ENCODE measurements at places on chromosomes 3 and 15.
A peak's percentile ranks its signal among the peaks of the same experiment; 100 is the strongest.

GRCh38 chr3:157354254-157354653 is 82.4 kb upstream of the PTX3 start:
- DNase-seq: no peak

DNA sequence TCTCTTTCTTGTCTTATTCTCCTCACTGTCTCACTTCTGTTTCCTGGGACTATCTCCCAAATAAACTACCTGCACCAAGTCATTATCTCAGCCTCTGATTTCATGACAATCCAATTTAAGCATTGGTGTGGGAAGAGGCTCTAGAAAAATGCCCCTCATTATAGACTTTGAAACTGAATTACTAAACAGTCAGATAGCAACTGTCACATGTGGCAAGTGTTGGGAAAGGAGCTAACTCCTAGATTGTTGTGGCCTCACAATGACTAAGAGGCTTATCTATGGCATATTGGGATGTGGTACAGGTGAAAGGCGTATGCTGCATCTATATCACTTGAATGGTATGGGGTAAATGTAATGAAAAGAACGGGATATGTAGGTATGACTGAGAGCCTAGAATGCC is 103.5 kb upstream of the CCDC54 start:
- DNase-seq: no peak

DNA sequence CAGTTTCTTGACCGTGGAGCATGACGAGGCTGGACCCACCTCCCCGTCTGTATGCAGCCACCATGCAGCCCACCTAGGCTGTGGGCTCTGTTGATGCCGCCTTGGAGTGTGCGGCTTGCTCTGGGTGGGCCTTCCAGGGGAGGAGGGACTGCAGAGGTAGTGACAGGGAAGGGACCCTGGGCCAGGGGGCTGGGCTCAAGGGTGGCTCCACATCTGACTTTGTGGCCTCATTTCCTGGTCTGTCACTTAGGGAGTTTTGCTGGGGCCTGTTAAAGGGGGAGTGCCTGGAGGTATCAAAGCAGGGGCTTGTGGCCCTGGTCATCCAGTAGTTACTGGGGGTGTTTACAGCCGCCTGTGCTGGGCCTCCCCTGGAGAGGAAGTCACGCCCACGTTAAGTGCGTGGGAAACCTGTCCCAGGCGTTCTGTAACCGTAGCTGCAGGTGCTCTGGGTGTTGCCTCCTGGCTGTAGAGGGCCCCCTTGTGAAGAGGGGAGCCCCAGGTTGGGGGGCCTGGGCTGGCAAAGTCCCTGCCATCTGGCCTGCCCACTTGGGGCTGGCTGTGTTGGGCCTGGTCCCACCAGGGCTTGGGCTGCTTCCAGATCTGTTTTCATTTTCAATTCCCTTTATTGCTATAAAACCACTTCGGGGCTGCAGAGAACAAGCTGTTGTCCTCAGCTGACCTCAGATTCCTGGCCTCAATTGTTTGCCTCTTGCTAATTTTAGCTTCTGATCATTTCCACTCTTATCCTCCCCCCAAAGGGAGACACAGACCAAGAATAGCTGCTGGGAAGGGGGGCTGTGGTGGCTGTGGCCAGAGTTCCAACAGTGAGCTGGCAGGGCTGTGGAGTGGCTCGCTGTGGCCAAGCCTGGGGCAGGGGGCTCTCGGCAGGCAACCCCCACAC is 26.5 kb downstream of the KLF13 start:
- peak; percentile 44 for DNase-seq

- no peak for DNase-seq
These were observed 177.3 kb downstream of the KLF13 start for GRCh38 chr15:31503758-31504461.

- DNase-seq: no peak
These were observed 725.3 kb upstream of the CFAP20DC start for GRCh38 chr3:59775106-59775505.

- DNase-seq: no peak
These were observed 62.0 kb downstream of the TCF12 start for GRCh38 chr15:56980473-56980872.

DNA sequence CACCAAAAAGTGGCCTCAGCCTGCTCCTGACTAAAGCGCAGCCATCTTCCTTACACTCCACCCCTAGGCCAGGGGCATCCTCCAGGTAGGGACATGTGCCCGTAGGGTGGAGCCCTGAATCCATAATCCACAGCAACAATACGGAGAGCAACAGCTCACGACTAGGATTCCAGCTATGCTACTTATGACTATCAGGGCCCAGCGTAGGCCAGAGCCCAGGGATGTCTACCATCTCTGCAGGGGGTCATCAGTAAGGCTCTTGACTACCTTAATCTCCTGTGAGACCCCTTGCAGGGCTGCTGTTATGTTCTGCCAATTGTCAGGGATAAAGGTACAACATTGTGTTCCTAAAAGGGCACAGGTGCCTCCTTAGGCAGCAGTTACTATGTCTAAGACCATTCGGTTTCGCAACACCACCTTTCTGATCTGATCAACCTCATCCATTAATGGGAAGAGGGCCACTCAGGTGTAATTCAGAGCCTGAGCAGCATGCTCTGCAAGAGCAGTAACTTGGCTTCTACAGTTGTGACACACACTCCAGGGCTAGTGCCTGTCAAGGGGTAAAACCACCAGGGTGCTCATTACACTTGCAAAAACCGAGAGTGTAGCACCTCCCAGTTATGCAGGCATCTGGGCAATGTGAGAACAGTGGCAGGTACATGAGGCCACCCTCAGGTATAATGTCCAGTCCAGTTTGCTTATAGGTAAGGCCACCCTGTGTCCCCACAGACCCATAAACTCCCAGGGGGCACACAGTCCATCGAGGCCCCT is 11.0 kb downstream of the CCRL2 start:
- DNase-seq: no peak

GRCh38 chr3:129263161-129263910 is 13.9 kb downstream of the COPG1 start:
- DNase-seq: no peak

GRCh38 chr3:47715928-47716327 is 65.8 kb downstream of the SMARCC1 start:
- no peak for DNase-seq

- no peak for DNase-seq
These were observed 243.2 kb downstream of the UBE2E2 start for GRCh38 chr3:23446301-23446700.

DNA sequence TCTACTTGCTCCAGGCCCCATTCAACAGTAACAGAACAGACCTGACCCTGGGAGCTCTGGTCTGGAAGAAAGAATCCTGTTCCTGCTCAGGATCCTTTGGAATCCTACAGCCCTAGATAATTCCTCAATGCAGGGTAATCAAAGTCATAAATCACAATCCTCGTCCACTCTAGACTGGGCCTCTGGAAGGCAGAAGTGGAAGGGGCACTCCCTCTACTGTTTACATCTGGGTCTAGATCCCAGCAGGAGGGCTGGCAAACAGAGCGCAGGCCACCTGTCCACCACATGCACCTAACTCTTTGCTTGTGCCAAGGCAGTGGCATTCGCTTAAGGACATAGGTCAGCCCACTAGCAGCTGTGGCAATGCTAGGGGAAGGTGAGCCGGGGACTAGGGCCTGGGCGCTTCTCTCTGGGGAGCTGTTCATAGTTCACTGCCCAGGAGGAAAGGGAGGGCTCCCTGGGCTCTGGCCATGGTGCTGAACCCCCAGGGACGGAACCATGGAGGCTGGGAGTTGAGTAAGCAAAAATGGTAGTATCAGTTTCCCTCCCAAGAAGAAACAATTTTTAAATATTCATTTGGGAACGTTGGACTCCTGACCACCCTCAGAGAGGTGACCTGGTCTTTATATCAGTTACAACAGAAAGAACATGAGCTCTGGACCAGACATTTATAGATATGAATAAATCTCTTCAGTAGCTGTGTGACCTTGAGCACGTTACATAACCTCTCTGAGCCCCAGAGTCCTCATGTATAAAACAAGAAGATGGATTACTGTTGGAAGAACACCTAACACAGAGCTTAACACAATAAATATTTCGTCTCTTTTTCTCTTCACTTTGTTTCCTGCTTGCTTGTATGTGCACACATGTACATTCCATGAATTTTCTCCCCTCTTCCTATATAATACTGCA is 90.2 kb downstream of the NTRK3 start:
- DNase-seq: peak; percentile 5

DNA sequence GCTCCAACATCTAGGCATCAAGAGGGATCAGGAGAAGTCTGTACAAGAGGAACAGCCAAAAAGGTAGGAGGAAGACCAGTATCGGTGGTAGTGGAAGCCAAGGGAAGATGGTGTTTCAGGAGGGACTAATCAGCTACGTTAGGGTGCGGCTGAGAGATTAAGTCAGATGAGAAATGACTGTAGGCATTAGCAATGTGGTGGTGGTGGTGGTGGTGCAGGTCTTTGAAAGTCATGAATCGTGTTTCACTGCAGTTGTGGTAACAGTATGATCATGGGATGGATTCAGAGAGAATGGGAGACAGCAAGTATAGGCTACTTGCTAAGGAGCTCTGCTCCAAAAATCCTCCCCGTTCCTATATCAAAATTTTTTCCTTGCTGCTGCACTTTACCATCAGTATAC is 35.5 kb downstream of the ASTE1 start:
- no peak for DNase-seq

- DNase-seq: no peak
These were observed 51.0 kb downstream of the NFKBIZ start for GRCh38 chr3:101900316-101900715.

- DNase-seq: no peak
These were observed 43.7 kb downstream of the PCSK6 start for GRCh38 chr15:101445562-101446517.

DNA sequence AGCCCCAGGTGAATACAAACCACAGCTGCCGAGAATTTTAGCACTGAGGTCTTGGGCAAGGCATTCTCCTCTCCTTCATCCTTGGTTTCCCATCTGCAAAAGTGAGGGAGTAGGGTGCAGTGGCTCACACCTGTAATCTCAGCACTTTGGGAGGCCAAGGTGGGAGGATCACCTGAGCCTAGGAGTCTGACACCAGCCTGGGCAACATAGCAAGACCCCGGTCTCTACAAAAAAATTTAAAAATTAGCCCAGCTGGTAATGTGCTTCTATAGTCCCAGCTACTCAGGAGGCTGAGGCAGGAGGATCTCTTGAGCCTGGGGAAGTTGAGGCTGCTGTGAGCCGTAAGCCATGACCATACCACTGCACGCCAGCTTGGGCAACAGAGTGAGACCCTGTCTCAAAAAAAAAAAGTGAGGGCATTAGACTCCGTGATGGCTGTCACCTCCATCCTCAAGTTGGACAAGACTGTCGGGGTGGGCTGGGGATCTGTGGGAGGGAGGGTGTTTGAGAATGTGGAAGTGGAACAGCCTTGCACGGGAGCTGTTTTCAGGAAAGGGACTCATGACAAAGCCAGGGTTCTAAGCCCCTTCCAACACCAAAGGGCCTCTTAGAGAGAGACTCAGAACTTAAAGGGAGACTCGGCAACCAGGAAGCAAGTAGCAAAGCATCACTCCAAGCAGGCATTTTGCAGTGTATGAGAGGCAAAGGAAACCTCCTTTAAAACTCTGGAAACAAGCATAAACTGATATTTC is 46.0 kb upstream of the FURIN start:
- no peak for DNase-seq

- no peak for DNase-seq
These were observed 650 bp upstream of the MORC1 start for GRCh38 chr3:109118584-109118983.

DNA sequence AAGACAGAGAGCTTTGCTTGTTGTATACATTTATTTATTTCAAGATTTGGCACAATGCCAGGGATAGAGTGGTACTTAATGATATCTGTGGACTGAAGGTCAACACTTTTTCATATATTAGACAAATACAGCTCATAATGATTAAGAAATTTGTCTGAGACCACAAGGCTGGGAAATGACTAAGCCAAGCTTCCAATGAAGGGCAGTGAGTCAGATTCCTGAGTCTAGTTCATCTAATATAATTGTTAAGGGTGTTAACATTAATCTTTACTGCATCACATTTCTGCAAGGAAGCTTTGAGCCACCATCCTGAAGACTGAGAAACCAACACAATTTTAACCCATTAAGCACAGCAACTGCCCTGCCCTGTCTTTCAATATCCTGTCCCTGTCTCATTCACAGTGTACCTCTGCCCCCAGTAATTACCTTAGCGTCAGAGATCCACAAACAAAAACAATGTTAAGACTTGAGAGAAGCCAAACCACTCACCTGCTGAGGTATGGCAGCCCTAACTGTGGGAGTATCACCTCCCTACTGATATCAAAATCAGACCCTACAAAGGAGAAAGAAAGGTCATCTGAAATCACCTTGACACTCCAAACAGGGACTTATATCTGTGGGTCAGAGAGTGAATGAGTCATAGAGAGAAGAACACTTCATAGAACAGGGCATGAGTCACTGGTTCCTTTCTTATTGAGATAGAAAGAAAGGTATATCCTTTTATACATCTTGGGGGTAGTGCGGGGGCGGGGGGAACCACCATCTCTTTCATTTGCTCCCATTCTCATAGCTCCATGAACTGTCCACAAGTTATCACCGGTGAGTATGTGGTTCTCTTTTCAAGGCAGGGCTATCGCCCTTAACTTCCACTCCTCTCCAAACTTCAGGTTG is 74.7 kb downstream of the MAGI1 start:
- peak; percentile 64 for DNase-seq

DNA sequence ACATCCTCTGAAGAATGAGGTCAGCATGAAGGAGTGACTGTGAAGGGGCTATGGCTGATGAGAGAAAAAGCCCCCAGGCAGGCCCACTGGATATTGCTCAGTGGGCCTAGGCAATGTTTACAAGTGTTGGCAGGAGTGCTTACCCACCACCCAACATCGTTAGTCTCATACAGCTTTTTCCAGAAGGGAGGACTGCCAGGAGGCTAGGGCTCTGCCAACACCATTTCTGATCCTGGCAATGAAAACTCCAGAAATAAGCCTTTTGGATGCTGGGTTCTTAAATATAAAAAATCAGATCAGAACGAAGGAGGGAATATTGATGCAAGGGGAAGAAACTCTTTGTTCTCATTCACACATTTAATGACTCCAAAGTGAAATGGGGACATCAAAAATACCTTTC is 189.1 kb downstream of the DCLK3 start:
- DNase-seq: no peak

GRCh38 chr3:172038798-172039435 is 461 bp upstream of the FNDC3B start:
- DNase-seq: no peak

Data from activated CD4-positive, alpha-beta T cell treated with anti-CD3 and anti-CD28 coated beads, Interleukin-2, amount 50 U/mL, for 48 hours (primary cell).